ENCODE measurements at places on chromosomes 3 and 15. TPM values are rescaled to one million over a fixed set of nuclear protein-coding genes. Genes with fewer than 3 reads are reported as not detected.

LDHAL6B gene
- not detected for total RNA-seq

ZNF280D gene
- total RNA-seq, result 24.6 TPM

CFAP20DC gene
- total RNA-seq, result 1.0 TPM

TNFAIP8L3 gene
- 80.4 TPM for total RNA-seq

CCR4 gene
- total RNA-seq, result not detected

All from bronchial smooth muscle cell (primary cell).